NCI-H2081 (cell line): ENCODE measurements at places on chromosomes 16 and 17.

DNA sequence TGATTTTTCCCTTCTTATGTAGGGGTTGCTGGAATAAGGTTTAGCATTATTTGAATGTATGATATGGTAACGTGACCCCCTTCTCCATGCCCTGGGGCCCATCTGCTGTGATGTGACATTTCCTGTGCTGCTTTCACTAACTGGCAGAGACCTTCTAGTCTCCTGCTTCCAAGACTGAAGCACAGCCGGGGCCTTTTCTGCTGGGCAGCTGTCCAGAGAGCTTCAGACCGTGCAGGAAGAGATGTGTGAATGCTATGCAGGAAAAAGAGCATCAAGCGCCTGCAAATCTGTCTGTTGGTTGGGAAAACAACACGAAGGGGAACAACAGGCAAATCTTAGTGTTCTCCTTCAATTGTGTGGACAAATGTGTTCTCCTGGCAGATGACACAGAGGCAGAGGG is 128.5 kb downstream of the SPACA3 start:
- DNase-seq = no peak

- DNase-seq = no peak
These were observed 106.7 kb downstream of the HS3ST3B1 start for GRCh38 chr17:14407541-14407940.

GRCh38 chr16:26765087-26765486 is 301.6 kb upstream of the C16orf82 start:
- no peak for DNase-seq

DNA sequence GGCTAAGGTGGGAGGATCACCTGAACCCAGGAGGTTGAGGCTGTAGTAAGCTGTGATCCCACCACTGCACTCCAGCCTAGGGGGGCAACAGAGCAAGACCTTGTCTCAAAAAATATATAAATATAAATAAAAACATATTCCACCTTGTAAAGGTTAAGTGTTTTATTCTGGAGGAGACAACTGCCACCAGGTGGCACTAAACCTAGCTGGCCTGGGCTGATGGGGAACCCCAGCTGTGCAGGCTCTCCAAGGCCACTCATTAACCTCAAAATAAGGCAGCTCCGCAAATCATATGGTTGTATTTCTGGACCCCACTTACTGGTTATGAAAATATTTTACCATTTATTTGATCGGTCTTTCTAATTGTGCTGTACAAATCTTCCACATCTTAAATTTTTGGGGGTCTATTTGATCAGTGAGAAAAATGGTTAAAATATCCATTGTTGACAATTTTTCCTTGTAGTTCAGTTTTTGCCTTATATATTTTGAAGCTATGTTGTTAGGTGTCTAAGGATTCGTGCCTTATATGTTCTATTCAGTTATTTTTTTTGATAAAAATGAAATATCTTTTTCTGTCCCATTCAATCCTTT is 8.5 kb upstream of the ICAM2 start:
- peak; percentile 68 for DNase-seq

GRCh38 chr17:34671191-34671590 is 91.8 kb downstream of the TMEM132E start:
- DNase-seq = no peak

DNA sequence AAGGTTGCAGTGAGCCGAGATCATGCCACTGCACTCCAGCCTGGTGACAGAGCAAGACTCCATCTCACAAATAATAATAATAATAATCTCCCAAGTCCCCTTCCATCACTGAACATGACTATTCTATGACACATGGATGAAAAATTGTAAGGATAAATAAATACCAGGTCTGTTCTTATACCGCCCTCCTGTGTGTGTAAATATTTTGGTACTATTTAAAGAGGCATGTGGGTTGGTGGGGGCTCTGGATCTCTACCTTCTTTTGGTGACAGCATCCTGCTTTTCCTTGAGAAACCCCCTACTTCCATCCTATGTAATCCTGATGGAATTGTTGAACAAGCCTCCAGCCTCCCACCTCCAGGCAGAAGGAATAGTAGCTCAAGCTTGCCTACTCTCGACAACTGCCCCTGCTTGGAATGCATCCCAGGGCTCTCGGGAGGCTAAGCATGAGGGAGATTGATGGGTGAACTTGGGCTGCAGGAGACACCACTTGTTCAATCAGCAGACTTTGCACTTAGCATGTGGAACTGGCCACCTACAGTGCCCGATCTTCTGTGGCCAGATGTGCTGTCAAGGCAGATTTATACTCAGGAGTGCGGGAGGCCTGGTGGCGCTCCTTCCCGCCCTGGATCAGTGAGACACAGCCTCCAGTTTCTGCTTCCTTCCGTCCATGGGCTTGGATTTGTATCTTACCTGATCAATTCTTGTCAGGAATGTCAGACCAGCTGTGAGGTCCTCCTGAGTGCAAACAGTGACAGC is 287.4 kb downstream of the SLC39A11 start:
- no peak for DNase-seq

- DNase-seq = no peak
These were observed 7.3 kb downstream of the TCF25 start for GRCh38 chr16:89880477-89881367.

DNA sequence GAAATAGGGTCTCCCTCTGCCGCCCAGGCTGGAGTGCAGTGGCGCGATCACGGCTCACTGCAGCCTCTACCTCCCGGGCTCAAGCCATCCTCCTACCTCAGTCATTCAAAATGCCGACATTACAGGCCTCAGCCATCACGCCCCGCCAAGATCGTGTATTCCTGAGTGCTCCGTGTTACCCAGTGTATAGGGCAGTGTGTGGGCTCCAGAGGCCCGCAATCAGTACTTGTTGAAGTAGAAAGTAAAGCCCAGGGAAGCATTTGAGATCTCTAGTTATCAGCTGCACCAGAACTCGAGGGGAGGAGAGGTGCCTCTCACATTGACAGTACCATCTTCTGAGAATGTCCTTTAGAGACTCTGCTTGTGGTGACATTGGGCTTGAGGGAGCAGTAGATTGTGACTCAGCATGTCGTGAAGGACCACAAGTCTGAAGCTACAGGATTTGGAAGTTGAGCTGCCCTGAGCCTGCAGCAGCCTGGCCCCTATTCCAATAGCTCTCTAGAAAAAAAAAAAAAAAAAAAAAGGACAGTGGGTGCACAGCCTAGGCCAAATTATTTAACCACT is 1.1 kb upstream of the PRPSAP1 start:
- DNase-seq = no peak

GRCh38 chr16:56190048-56190676 is 1.1 kb upstream of the GNAO1 start:
- DNase-seq = no peak

DNA sequence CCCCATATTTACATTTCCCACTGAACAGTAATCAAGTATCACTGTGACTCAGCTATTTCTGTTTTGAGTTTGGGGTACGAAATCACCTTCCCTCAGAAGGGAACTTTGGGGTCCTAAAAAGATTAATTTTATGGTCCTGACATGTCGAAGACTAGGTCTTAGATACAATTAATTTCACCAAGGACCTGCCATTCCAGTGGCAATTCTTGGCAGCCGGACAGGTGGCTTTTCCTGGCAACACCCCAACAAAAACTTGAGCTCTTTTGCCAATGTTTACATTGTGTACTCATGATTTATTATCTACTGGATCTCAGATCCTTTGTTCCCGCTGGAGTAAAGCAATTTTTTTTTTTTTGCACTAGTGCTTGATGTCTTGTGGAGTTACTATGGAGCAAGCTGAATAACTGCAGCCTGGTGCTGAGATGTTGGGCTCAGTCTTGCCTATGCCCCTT is 14.4 kb downstream of the SLFN5 start:
- DNase-seq = no peak

- DNase-seq = no peak
These were observed 30.0 kb downstream of the DGKE start for GRCh38 chr17:56863974-56864373.

GRCh38 chr17:16158714-16159113 is 56.6 kb downstream of the NCOR1 start:
- DNase-seq = no peak

DNA sequence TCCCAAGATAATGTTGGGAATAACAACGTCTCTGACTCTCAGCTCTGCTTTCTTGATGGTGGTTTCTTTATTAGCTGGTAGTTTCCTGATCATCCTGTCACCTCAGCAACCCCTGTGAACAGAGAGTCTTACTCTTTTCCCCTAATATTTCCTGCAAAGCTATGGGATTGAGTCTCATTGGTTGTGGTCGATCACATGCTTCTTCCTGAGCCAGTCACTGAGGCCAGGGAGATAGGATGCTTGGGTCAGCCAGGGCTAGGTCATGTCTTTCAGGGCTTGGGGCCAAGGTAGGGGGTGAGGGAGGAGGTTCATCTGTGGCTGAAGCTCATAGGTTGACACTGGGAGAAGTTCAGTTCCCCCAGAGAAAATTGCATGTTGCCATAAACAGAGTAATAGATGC is 114.3 kb downstream of the ABCC1 start:
- DNase-seq = no peak

GRCh38 chr16:49366669-49367068 is 6.9 kb upstream of the C16orf78 start:
- no peak for DNase-seq

DNA sequence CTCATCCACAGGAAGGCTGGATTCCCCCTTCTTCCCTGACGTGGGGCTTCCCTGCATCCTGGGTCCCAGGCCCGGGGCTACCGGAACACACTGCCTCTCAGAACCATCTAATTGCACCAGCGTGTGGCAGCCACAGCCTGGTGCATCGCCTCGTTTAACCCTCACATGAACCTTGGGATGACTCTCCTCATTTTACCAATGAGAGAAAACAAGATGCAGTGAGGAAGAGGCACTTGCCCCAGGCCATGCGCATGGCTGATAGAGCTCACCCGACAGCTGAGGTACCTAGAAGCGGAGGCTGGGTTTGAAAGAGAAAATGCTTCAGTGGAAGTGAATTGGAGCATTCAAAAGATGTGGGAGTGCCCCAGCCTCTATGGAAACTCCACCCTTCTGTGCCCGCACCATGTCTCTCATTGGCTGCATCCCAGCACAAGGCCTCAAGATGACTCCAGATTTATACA is 162.3 kb downstream of the KATNIP start:
- DNase-seq = no peak

GRCh38 chr17:75889454-75889853 is 7.3 kb downstream of the TRIM65 start:
- DNase-seq = no peak

DNA sequence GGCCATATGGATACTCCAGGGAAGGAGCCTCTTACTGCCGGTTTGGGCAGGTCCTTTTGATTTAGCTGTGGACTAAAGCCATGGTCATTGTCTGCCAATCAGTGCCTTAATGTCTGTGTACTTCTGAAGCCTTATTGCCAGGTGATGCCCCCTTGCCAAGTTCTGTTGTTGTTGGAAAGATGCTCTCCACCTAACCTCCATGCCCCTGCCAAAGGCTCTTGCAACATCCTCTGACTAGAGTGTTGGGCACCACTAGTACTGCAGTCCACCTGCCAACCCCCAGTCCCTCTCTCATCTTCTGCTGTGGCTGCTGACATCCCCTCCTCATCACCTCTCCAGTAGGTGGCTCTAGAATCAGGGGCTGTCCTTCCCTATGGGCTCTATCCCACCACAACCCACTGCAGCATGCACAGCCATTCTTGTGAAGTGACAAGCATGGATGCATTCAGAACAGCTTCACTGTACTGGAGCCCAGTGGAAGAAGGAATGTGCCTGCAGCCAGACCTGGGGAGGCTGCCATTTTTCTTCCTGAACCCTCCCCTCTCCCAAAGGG is 375.3 kb upstream of the CDH5 start:
- DNase-seq = no peak

DNA sequence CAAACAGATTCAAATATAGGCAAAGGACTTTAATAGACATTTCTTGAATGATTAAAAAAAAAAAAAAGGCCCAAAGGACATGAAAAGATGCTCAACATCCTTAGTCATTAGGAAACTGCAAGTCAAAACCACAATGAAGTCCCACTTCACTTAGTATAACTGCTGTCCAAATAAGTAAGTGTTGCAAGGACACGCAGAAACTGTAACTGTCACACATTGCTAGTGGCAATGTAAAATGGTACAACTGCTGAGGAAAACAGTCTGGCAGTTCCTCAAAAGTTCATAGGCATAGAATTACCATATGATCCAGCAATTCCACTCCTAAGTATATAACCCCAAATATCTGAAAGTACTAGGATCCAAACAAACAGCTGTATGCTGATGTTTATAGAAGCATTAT is 112.7 kb downstream of the BRIP1 start:
- no peak for DNase-seq

DNA sequence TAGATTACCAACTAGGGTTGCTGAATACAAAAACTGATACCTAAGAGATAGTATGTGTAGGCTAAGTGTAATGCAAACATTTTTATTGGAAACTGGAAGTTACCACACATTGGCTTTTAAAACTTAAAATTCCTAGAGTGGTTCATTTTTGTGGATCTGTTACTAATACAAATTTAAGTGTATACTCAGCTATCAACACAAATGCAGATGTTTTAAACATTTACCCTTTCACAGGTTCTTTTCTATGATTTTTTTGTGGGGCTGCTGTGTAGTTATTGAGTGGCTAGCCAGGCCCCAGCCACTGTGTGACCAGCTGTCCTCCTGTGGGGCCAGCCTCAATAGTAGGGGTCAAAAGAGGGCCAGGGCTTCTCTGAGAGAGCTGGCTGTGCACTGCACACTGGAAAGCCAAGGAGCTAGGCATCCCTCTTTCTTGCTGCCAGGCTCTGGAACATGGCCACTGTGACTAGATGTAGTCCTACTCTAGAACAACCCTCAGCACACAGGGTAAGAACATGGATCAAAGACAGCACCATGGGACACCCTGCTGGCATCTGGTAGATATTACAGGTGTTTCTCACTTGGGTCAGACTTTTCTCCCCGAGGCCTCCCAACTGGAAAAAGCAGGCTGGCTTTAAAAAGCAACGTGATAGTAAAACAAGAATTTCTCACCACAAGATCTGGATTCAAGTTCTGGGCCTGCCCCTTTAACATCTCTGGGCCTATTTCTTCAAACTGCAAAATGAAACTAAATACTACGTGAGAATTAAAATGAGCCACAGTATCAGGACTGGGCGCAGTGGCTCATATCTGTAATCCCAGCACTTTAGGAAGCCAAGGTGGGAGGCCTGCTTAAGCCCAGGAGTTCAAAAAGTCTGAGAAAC is 7.3 kb upstream of the VEZF1 start:
- peak; percentile 81 for DNase-seq

DNA sequence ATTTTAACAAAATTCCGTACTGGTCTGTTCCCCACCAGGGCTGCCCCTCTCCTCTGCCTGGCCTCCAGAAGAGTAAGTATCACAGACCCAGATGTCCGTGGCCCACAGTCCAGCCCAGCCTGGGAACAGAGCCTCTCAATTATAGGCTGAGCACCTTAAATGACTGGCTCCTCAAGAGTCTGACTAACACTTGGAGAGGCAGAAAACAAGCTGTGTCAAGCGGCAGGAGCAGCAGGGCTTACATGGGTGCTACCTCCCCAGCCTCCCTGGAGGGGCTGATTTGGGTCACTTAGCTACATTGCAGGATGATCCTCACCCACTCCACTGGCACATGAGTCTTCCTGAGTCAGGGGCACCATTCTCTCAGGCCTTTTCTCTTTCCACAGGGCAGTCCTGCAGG is 209.7 kb downstream of the COPRS start:
- DNase-seq = no peak

DNA sequence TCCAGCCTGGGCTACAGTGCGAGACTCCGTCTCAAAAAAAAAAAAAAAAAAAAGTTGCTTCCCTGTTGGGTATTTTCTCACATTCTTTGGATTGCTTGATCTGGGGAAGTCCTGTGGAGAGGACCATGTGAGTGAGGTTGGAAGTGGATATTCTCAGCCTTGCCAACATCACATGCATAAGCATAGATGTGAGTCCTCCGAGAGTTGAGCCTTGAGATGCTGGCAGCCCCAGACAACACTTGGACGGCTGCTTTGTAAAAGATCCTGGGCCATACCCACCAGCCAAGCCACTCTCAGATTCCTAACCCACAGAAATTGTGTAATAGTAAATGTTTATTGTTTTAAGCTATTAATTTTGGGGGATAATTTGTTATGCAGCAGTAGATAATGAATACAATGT is 1570.0 kb upstream of the GOT2 start:
- DNase-seq = no peak
